ENCODE measurements at places on chromosomes 12 and 14.
A peak's percentile ranks its signal among the peaks of the same experiment; 100 is the strongest.

GRCh38 chr12:122943196-122943595 lies 23.1 kb downstream of the ABCB9 start:
- no peak for DNase-seq

- DNase-seq = peak; percentile 24
These were observed 3.2 kb downstream of the BIN2 start for GRCh38 chr12:51320695-51321320.

- no peak for DNase-seq
These were observed 72.4 kb upstream of the CISTR start for GRCh38 chr12:53824001-53824712.

DNA sequence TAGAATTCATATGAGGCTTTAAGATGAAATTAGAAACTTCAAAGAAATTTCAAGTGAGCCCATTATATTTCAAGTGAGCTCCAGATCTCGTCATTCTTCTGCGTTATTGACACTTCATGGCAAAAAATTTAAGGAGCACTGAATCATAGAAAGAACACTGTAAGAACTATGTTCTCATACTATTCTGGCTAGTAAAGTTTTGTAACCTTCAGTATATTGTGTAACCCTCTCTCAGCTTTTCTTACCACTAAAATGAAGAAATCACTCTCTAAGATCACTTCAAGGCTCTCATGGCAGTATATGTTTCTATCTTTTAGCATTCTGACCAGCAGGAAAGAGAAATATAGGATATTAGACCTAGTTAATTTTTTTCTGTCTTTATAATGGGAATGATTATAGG lies 6.3 kb downstream of the GPHN start:
- DNase-seq = no peak

- DNase-seq = peak; percentile 52
These were observed at the start of gene SMAGP for GRCh38 chr12:51270067-51270950. Gene SMAGP (minus strand): TSS chr12:51270415. CDS start chr12:51269278, 1,137 bp downstream.

- DNase-seq = no peak
These were observed 5.2 kb upstream of the AP1G2 start for GRCh38 chr14:23572836-23573235.

DNA sequence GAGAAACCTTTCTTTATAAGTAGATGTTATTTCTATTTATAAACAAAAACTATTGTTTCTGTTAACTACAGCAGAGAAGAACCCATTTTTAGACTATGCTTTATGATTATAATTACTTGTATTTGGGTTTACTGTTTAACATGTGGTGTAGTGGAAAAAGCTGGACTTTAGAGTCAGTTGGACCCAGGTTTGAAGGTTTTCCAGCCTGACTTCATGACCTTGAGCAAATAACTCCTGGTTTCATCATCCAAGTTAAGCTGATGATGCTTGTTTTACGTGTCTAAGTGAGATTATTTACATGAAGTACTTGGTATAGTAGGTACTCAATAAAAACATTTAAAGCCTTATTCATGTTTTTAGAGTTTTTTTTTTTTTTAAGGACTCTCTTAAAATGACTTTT lies 221.8 kb upstream of the ARHGAP5 start:
- no peak for DNase-seq

DNA sequence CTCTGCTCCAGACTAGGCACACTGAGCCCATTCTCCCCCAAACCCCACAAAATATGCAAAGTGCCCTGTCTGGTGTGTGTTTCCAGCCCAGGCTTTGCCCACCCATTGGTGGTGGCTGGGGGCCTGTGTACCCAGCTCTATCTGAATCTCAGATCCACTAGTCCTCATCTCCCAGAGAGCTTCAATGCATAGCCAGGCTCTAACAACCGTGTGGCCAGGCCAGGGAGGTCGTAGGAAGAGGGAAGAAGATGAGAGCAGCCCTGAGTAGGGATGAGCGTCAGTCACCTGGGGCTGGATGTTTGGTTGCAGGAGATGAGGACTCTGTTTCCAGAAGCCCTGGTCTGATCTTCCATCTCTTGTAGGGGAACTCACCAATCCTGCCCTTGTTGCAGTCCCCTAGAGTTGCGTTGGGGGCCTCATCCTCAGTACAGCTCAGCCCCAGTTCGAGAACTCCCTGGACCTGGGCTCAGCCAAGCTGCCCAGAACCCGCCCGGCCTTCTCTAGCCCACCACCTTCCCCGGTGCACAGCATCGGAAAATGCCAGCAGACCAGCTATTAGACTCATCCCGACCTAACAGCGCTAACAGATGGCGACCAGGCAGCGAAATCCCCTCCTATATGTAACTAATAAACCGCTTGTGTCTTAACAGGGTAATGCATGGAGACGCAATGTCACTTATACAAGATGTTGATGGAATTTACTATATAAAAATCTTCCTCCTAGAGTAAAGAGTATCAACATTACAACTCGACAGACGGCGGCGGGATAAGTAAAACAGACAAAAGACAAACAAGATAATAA lies 3.2 kb upstream of the LHX5 start:
- DNase-seq = no peak

GRCh38 chr14:68583548-68584280 lies 209.2 kb downstream of the ZFP36L1 start:
- no peak for DNase-seq

DNA sequence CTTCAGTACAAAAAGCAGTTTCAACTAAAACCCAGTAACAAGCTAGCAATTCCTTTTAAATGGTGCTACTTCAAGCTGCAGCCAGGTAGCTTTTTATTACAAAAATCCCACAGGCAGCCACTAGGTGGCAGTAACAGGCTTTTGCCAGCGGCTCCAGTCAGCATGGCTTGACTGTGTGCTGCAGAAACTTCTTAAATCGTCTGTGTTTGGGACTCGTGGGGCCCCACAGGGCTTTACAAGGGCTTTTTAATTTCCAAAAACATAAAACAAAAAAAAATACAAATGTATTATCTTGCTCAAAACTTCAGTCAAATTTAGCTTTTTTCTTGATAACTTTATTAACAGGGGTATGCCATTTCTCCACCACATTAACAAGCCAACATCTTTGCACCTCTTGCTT lies 3.6 kb upstream of the CLEC4E start:
- peak; percentile 75 for DNase-seq

DNA sequence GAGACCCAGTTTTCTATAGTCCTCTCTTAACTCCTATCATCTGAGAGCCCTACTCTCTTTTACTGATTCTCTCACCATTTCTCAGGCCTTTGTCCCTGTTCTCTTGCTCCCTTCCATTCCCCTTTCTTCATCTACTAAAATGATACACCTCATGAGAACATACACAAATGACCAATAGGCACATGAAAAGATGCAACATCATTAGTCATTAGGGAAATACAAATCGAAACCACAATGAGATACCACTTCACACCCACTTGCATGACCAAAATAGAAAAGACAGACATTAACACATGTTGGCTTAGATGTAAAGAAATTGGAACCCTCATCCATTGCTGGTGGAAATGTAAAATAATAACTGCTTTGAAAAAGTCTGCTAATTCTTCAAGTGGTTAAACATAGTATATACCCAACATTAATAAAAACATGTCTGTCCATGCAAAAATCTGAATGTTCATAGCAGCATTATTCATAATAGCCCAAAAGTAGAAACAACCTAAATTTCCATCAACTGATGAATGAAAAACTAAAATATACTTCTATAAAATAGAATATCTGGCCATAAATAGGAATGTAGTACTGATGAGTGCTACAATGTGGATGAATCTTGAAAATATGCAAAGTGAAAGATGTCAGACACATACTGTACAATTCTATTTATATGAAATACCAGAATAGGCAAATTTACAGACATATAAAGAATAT lies 66.0 kb downstream of the DENND5B start:
- DNase-seq = no peak

DNA sequence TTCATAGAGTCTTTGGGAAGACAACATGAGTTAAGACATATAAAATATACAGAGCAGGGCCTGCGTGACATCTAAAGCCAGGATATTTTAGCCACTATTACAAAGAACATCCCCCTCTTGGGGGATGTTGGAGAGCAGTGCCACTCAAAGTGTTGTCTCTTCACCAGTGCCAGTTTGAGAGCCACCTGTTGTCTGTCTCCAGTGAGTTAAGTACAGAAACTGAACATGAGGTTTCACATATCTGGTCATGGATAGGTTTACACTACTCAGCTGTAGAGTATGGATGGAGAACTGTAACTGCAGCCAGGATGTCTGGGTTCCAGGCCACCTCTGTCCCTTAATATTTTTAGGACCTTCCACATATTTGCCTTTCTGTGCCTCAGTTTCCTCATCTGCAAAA lies 39.1 kb downstream of the RNFT2 start:
- no peak for DNase-seq

DNA sequence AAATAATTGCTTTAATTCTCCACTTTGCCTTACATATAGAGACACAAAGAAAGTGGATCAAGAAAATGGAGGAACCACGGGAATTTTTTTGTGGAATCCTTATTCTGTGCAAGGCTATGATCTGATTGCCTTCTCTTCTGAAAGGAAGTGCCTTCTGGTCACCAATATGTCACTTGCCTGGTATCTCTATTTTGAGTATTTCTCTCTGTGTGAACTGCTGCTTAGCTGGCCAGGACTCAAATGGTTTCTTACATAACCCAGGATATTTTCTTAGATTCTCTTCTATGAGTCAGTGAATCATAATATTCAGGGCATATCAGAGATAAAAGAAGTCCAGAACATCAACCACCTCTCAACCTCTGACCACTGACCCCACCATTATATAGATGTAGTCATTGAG lies 156.1 kb downstream of the DIO2 start:
- no peak for DNase-seq

DNA sequence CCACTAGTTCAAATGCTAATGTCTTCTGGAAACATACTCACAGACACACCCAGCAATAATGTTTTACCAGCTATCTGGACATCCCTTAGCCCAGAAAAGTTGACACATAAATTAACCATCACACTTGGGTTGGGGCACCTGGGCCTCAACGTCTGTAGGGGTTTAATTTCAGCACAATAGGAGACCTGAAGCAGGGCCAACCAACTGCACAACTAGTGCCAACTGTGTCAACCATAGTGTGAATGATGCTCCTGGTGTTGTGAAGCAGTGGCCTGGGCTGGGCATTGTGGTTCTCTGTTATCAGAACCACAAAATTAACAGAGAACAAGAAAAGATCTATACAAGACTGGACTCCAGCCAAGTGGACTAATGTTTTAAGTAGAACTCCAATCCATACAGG lies 106.7 kb upstream of the PPM1H start:
- DNase-seq = no peak

GRCh38 chr12:31245822-31246469 lies 80.0 kb downstream of the SINHCAF start:
- DNase-seq = no peak

GRCh38 chr12:7989827-7990491 lies 42.6 kb upstream of the FOXJ2 start:
- peak; percentile 68 for DNase-seq

DNA sequence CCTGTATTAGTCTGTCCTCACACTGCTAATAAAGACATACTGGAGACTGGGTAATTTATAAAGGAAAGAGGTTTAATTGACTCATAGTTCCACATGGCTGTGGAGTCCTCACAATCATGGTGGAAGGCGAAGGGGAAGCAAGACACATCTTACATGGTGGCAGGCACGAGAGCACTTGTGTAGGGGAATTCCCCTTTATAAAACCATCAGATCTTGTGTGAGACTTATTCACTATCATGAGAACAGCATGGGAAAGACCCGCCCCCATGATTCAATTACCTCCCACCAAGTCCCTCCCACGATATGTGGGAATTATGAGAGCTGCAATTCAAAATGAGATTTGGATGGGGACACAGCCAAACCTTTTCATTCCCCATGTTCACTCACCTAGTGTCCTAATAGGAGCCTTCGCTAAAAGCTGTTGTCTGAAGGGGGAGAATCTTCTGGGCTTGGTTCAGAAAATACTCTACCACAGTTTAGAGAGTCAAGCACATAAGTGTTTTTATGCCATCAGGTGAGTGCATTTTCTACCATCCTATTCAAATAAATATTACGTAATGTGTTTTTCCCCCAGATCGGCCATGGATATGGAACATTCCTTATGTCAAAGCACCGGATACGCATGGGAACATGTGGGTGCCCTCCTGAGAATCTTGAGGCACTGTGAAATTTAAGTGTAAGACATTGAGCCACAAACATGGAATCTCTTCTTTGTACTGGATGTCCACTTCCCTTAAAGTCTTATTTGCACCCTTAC lies 19.1 kb upstream of the KCNK13 start:
- DNase-seq = no peak

GRCh38 chr14:35365130-35366055 lies 39.2 kb downstream of the NFKBIA start:
- peak; percentile 39 for DNase-seq

DNA sequence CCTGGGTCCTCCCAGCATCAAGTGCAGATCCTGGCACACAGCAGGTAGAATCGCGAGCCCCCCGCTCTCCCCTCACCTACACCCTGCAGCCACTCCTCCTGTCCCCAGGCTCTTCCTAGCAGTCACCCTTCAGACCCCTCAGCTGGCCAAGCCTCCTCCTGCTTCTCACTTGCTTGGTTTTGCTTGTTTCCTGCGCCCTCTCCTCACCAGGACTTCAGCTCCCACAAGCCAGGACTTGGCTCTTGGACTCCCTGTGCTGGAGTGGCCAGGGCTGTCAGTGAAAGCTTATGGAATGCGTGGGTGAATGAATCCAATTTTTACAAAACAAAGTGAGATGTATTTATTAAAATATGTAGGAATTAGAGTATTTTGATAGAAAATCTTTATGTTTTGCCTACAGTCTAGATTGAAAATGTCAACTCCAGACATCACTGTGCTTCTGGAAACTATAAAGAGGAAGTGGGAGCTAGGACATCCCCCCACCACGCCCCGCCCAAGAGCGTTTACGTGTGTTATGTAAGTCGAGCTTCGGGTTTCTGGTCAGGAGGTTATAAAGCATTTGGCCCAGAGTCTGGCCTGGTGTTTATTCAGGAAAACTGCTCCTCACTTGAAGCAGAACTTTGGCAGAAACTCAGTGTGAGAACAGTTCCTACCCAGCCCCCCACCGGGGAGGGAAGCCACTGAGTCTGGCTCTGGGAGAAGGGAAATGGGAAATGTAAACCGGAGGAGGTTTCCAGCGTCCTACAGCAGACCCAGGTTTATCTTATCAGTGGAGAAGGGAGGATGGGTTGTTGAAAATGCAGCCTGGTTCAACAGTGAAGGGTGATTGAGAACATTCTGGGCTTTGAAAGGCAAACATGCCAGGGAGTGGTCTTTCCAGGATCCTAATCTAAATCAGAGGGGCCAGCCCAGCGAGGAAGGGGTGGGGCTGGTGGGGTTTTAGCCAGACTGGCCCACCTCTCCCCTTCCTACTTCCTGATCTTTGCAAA lies 8.8 kb downstream of the ALDH2 start:
- peak; percentile 23 for DNase-seq
